ENCODE measurements at places on chromosomes 3 and 15. TPM values are rescaled to one million over a fixed set of nuclear protein-coding genes. Genes with fewer than 3 reads are reported as not detected.

ACKR2 gene
- total RNA-seq, result 9.3 TPM

CD86 gene
- total RNA-seq, result 3.3 TPM

ETV5 gene
- 7.5 TPM for total RNA-seq

GOLGA6L4 gene
- 7.3 TPM for total RNA-seq

A4GNT gene
- total RNA-seq, result 0.46 TPM

PRICKLE2 gene
- 106 TPM for total RNA-seq

SLC38A3 gene
- 0.35 TPM for total RNA-seq

ACP3 gene
- 2.7 TPM for total RNA-seq

GRCh38 chr3:72744330-72744729, 103.9 kb downstream of the SHQ1 start:
- ATAC-seq, result no peak

DNA sequence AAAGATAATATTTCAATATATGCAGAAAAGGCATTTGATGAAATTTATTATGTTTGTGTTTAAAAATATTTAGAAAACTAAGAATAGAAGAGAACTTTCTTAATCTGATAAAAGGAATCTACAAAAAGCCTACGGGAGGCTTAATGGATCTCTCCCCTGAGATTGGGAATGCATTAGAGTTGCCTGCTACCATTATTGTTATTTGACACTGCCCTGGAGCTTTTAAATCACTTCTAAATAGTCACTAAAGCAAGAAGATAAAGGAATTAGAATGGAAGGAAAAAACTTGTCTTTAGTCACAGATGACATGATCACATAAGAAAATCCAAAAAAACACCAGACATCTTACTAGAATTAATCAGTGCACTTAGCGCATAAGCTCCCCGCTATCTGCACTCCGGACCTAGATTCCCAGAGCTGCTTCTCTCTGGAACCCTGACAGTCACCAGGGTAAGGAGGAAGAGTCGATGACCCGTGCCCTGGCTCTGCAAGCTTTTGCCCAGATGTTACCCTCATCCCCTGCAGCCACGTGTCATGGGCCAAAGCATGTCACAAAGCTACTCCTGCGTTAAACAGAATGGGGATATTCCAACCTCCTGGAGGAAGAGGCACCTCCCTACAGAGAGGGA, 97.1 kb downstream of the MINAR1 start:
- ATAC-seq, result no peak

DNA sequence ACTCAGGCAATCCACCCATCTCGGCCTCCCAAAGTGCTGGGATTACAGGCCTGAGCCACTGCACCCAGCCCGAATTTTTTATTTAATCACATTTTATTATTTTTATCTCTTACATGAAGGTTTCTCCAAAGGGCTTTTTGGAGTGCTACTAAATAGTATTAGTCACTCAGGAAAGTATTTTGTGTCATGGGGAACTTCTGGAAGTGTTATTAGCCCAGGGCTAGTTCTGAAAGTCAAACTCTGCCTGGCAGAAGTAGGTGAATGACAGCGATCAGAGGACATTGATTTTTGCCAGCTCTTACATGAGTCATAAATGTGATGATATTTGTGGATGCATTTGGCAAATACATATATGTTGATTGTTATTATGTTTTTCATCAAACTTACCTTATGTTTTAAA, 48.7 kb downstream of the ZPLD1 start:
- no peak for ATAC-seq

DNA sequence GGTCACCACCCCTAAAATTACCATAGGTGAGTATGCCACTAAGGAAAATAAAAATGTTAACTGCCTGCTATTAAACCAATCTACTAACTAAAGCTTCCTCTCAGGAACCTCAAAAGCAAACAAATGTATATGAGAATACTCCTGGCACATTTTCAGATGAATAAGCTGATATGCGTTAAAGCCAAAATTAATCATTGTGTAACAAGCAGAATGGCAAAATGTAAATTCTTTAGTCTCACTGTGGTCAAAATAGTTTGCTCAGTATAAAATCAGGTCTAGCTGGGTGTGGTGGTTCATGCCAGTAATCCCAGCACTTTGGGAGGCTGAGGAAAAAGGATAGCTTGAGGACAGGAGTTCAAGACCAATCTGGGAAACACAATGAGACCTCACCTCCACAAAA, 53.6 kb downstream of the SUMF1 start:
- ATAC-seq, result no peak

DNA sequence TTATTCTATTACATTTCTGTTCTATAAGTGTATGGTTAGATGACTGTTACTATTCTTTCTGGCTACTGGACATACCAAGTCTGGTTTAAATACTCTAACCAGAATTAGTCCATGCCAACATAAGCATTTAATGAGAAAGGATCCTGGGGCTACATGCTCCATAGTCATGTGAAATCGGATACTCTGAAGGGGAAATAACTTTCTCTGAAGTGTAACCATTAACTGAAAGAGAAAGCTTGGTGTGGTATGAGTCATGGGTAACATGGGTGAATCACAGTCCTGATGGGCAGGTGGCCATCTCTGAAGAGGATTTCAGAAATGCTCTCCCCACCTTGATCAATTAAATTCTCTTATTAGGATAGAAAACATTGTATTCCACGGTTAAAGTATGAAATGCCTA, 69.4 kb downstream of the FHIT start:
- ATAC-seq, result no peak

GRCh38 chr3:16476636-16477035, 36.9 kb downstream of the RFTN1 start:
- no peak for ATAC-seq

DNA sequence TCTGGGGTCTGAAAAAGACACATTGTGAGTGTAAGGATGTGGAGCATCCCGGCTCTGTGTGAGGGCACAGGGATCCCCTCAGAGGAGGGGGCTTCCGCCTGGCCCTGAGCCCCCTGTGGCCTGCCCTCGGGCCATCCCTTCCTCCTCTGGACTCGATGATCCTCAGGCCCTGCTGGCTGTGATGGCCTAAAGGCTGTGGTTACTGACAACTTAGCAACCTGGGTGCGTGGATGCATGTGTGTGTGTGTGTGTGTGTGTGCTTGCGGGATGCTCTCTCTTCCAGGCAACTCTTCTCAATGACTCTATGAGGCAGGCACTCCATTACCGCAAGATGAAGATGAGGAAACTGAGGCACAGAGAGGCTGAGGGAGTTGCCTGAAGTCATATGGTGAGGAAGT, 66.0 kb downstream of the ASB7 start:
- no peak for ATAC-seq

GRCh38 chr3:112382543-112383160, 49.7 kb downstream of the CD200 start:
- no peak for ATAC-seq

- no peak for ATAC-seq
These were observed 10.1 kb downstream of the FAM131A start for GRCh38 chr3:184347321-184348056.

- no peak for ATAC-seq
These were observed 1.8 kb downstream of the ARNT2 start for GRCh38 chr15:80405970-80406369.

- no peak for ATAC-seq
These were observed 32.5 kb upstream of the DCLK3 start for GRCh38 chr3:36796881-36797280.

- ATAC-seq, result no peak
These were observed 24.1 kb upstream of the AKAP13 start for GRCh38 chr15:85356276-85356675.

GRCh38 chr3:14224895-14225294, 46.3 kb downstream of the LSM3 start:
- ATAC-seq, result no peak

GRCh38 chr3:8456412-8456811, 45.2 kb upstream of the LMCD1 start:
- no peak for ATAC-seq
